ENCODE measurements at places on chromosomes 7 and 10.

DNA sequence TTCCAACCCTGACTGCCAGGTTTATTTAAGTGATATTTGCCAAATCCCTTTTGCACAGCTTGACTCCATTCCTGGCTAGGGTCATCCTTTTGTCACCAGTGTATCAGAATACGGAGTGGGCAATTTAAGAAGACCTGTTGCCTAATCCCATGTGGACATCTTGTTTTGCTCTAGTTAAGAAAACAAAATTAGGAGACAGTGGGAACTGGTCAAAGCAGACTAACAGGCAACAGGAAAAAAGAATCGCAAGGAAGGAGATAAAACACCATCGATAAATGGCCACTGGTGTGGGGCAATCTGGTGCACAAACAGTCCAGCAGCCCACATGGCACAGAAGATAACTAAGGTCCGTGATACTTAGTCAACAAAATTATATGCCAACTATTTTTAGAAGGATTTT, 21.4 kb downstream of the KDM7A start:
- no peak for DNase-seq
- H3K27ac ChIP-seq: no peak overlapping the region
- H3K27me3 ChIP-seq: no peaks in the 10 kb centered on the region
- H3K4me3 ChIP-seq: no peak overlapping the region
- H3K4me1 ChIP-seq: peaks cover 10% of the 10 kb centered on the region

DNA sequence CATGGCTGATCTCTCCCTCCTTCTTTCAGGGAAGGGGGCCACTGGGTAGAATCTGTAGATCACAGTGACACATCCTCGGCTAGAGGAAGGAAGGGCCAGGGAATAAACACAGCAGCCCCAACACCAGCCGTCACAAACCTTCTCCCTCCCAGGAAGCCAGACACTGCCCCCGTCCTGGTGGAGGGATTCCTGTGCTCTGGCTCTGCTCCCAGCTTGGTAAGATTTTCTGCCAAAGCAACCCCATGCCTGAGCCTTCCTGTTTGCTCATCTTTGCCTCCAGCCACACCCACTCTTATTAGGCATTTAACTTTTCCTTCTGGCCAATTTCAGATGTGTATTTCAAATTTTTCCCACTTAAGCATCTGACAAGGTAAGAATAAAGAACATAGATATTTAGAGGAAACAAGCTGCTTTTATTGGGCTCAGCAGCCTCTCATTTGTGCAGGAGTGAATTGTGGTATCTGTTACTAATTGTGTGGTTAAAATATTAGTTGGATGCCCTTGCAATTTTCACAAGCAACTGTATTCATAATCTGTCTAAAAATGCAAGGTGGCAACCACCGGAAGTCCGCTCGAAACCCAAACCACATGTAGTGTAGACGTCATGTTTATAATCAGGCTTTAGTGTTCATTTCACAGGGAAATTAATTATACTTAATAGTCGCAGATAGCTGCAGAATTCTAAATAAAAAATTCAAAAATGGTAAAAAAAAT, 13.2 kb upstream of the NPS start:
- H3K4me3 ChIP-seq: no peak overlapping the region
- no peak for DNase-seq
- no peaks in the 10 kb centered on the region for H3K4me1 ChIP-seq
- no peak overlapping the region for H3K27ac ChIP-seq
- H3K27me3 ChIP-seq: no peaks in the 10 kb centered on the region
- no peaks in the 10 kb centered on the region for H3K36me3 ChIP-seq

- peaks cover 32% of the 10 kb centered on the region for H3K4me1 ChIP-seq
- no peaks in the 10 kb centered on the region for H3K27me3 ChIP-seq
- H3K27ac ChIP-seq: peak overlapping the region; percentile 74
- no peaks in the 10 kb centered on the region for H3K36me3 ChIP-seq
Observed at GRCh38 chr10:6123532-6123931, 34.7 kb downstream of the RBM17 start.

DNA sequence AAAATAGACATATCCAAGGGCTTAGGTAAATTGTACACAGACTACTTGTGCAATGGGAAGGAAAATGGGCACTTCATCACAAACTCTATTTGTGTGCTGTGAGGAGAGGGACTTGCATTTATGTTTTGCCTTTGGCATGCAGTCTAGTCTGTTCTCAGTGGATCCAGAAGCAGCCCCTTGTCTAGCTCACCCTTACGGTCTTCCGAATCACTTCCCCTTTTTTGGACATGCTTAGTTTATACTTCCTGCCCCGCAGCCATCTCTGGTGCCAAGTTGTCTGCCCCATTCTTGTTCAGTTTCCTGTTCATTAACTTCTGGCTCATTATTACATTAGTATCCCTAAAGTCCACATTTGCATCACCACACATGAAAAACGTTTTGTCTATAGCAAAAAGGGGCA, 161.6 kb downstream of the NRCAM start:
- no peaks in the 10 kb centered on the region for H3K27me3 ChIP-seq
- H3K36me3 ChIP-seq: no peaks in the 10 kb centered on the region
- H3K27ac ChIP-seq: no peak overlapping the region
- DNase-seq: no peak
- H3K4me1 ChIP-seq: no peaks in the 10 kb centered on the region
- no peak overlapping the region for H3K4me3 ChIP-seq

- DNase-seq: no peak
- no peaks in the 10 kb centered on the region for H3K36me3 ChIP-seq
- no peak overlapping the region for H3K4me3 ChIP-seq
- H3K4me1 ChIP-seq: no peaks in the 10 kb centered on the region
Observed at GRCh38 chr10:106557053-106557452, 607.5 kb downstream of the SORCS1 start.

DNA sequence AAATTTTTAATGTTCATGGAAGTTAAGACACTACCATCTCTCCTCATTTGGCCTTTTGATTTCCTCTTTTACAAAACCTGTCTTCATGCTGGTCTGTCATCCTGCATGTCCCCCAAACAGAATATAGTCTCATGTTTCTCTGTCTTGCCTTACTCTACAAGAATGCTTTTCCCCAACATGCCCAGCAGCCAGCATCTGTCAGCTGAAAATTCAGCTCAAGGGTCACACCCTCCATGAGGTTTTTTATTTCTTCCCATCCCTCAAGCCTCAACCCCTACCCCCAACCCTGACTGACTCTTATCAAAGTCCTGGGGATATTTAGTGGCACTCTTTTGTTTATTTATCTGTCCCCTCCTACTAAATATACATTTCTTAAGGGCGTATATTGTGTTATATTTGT, 202.0 kb downstream of the ANK3 start:
- H3K27me3 ChIP-seq: no peaks in the 10 kb centered on the region
- H3K4me1 ChIP-seq: no peaks in the 10 kb centered on the region
- no peak overlapping the region for H3K27ac ChIP-seq
- H3K36me3 ChIP-seq: no peaks in the 10 kb centered on the region

- no peak overlapping the region for H3K4me3 ChIP-seq
- H3K4me1 ChIP-seq: no peaks in the 10 kb centered on the region
- H3K36me3 ChIP-seq: no peaks in the 10 kb centered on the region
Observed at GRCh38 chr10:122441961-122442360, 12.5 kb upstream of the ARMS2 start.

- no peak overlapping the region for H3K27ac ChIP-seq
- H3K4me1 ChIP-seq: no peaks in the 10 kb centered on the region
- H3K27me3 ChIP-seq: no peaks in the 10 kb centered on the region
- H3K36me3 ChIP-seq: no peaks in the 10 kb centered on the region
- DNase-seq: peak; percentile 18
Observed at GRCh38 chr7:137209151-137209817, 134.2 kb downstream of the PTN start.

GRCh38 chr7:90409667-90410066, 6.4 kb downstream of the CLDN12 start:
- peaks cover 34% of the 10 kb centered on the region for H3K36me3 ChIP-seq
- no peak for DNase-seq
- H3K4me1 ChIP-seq: peaks cover 5% of the 10 kb centered on the region

GRCh38 chr10:80158598-80159127, 26.1 kb downstream of the PLAC9 start:
- H3K4me3 ChIP-seq: no peak overlapping the region
- no peak for DNase-seq
- H3K27me3 ChIP-seq: no peaks in the 10 kb centered on the region
- H3K36me3 ChIP-seq: peaks cover 100% of the 10 kb centered on the region
- peak overlapping the region; percentile 85 for H3K27ac ChIP-seq
- peaks cover 14% of the 10 kb centered on the region for H3K4me1 ChIP-seq

- no peak for DNase-seq
- no peak overlapping the region for H3K4me3 ChIP-seq
- H3K27ac ChIP-seq: no peak overlapping the region
Observed at GRCh38 chr7:142298627-142299026, 40.8 kb upstream of the PRSS58 start.

DNA sequence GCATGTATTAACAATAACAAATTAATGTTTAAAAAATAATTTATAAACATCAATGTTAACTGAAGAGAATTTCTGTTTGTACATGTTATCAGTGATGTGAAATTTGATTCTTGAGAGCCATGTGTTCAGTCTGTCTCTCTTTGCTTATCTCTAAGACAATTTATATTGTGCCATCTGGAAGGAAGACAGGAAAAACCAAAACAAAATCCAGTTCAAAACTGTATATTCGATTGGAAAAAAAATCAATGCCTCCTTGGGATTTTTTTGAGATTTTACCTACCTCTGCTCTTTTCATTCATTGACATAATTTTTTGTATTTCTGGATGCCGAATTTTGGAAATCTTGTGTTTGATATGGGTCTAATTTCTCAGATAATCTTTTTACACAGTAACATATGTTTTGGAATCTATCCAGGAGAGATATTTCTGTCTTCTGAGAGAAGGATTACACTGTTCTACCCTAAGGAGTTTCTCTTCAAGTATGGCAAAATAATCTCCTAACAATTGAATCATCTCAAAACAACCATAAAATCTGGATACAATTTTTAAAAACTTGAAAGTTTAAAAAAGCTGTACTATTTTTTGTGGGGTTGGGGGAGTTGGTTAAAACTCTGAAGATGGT, 311.9 kb upstream of the GNAI1 start:
- no peak overlapping the region for H3K27ac ChIP-seq
- no peaks in the 10 kb centered on the region for H3K4me1 ChIP-seq
- no peak overlapping the region for H3K4me3 ChIP-seq
- DNase-seq: no peak

GRCh38 chr10:114652402-114653368, 5.4 kb downstream of the ABLIM1 start:
- H3K27me3 ChIP-seq: no peaks in the 10 kb centered on the region
- H3K27ac ChIP-seq: peak overlapping the region; percentile 24
- no peak overlapping the region for H3K4me3 ChIP-seq
- no peaks in the 10 kb centered on the region for H3K36me3 ChIP-seq
- H3K4me1 ChIP-seq: no peaks in the 10 kb centered on the region

GRCh38 chr7:140616328-140616727, 24.3 kb downstream of the DENND2A start:
- no peak for DNase-seq
- no peaks in the 10 kb centered on the region for H3K36me3 ChIP-seq
- H3K4me3 ChIP-seq: no peak overlapping the region

GRCh38 chr10:101653536-101653935, 41.4 kb downstream of the FBXW4 start:
- H3K36me3 ChIP-seq: no peaks in the 10 kb centered on the region
- no peak for DNase-seq
- no peaks in the 10 kb centered on the region for H3K4me1 ChIP-seq
- no peaks in the 10 kb centered on the region for H3K27me3 ChIP-seq
- H3K4me3 ChIP-seq: no peak overlapping the region
- no peak overlapping the region for H3K27ac ChIP-seq

GRCh38 chr7:135784013-135784412, 35.4 kb upstream of the FAM180A start:
- H3K27me3 ChIP-seq: no peaks in the 10 kb centered on the region
- H3K27ac ChIP-seq: no peak overlapping the region
- H3K4me3 ChIP-seq: no peak overlapping the region
- no peak for DNase-seq
- H3K4me1 ChIP-seq: no peaks in the 10 kb centered on the region

- H3K27me3 ChIP-seq: peaks cover 86% of the 10 kb centered on the region
- no peak overlapping the region for H3K27ac ChIP-seq
- no peak for DNase-seq
Observed at GRCh38 chr7:27153526-27153925, 1.1 kb upstream of the HOXA3 start.

DNA sequence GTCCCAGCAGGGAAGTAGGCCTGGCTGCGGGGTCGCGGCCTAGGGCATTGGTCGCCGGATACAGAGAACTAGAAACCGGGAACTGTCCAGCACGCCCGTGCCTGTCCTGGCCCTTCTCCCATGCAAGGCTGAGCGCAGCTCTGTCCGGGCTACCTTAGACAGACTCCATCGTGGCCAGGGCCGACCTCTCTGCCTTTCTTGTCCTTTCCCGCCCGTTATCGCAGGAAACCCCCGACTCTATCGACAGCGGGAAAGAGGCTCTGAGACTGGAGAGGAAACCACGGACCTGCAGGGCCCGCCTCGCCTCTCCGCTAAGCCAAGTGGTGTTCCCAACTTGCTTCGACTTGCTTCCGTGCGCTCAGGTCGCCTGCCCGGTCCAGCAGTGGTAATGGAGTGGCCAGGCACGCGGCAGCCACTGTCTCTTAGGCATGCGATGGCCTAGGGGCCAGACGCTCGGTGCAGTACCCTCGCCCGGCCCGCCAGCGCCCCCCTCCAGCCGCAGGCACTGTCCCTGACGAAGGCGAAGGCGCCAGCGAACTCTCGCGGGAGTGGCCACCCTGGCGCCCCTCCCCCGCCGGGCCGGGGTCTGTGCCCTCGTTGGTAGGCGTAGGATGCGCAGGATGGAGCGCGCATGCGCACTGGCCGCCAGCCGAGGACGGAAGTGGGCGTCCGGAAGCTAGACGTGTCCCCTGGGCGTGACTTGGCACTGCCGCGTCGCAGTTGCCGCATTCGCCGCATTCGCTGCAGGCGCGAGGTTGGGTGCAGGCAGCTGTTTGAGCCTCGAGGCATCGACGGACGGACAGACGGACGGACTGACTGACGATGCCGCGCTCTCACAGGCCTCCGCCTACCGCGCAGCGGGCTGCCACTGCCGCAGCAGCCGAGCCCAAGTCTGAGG, 54.4 kb downstream of the MCMBP start:
- H3K4me1 ChIP-seq: no peaks in the 10 kb centered on the region
- H3K27ac ChIP-seq: no peak overlapping the region
- peak overlapping the region; percentile 6 for H3K4me3 ChIP-seq
- H3K27me3 ChIP-seq: no peaks in the 10 kb centered on the region
- peak; percentile 84 for DNase-seq

- DNase-seq: no peak
- no peaks in the 10 kb centered on the region for H3K4me1 ChIP-seq
- H3K27ac ChIP-seq: no peak overlapping the region
- H3K27me3 ChIP-seq: no peaks in the 10 kb centered on the region
- no peak overlapping the region for H3K4me3 ChIP-seq
- no peaks in the 10 kb centered on the region for H3K36me3 ChIP-seq
Observed at GRCh38 chr7:139958599-139959284, 104.0 kb downstream of the PARP12 start.

- peaks cover 19% of the 10 kb centered on the region for H3K4me1 ChIP-seq
- H3K4me3 ChIP-seq: no peak overlapping the region
- no peaks in the 10 kb centered on the region for H3K36me3 ChIP-seq
Observed at GRCh38 chr7:131557652-131558385, 1.4 kb upstream of the PODXL start.
